ENCODE measurements at places on chromosomes 5 and 9. TPM values are rescaled to one million over a fixed set of nuclear protein-coding genes. Genes with fewer than 3 reads are reported as not detected.

DNA sequence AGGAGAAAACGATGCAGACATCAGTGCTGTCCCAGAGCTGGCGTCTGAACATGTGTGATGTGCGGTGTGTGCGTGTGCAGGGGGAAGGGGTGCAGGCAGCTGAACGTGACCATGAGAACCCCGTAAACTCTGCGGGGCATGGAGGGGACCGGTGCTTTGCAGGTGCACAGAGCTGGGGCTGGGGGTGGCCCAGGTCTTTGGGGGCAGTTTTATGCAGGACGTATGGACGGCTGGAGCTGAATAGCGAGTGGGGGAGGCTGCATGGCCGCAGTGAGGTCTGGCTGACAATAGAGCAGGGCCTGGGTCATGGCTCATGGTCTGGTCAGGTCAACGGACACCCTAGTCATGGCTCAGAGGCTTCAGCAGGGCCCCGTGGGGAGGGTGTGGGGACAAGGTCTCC lies 3.3 kb upstream of the EXOC3 start:
- no peak for DNase-seq

GRCh38 chr9:134294153-134295071 lies 31.8 kb upstream of the RXRA start:
- DNase-seq: peak; percentile 41

DNA sequence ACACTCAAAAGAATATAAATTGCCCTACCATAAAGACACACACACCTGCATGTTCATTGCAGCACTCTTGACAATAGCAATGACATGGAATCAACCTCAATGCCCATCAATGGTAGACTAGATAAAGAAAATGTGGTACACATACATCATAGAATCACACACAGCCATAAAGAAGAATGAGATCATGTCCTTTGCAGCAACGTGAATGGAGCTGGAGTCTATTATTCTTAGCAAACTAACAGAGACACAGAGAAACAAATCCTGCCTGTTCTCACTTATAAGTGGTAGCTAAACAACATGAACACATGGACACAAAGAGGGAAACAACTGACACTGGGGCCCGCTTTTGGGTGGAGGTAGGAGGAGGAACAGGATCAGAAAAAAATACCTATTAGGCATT lies 2062.2 kb upstream of the CDH6 start:
- no peak for DNase-seq

DNA sequence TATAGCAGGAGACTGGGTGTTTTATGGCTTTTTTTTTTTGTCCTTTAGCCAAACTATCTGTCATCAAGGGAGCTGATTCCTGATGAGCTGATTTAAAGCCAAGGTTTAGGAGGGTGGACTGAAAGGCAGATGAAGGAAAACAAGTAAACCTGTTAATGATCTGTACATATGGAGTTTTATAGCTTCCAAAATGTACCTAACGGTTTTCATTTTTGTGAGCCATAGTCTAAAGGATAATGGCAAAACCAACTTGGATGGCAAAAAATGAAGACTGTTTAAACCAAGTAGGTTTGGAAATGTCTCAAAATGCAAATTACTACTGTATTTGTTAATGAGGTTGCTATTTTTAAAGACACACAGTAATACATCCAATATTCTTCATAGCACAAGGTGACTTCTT lies 281.5 kb downstream of the YTHDC2 start:
- no peak for DNase-seq

DNA sequence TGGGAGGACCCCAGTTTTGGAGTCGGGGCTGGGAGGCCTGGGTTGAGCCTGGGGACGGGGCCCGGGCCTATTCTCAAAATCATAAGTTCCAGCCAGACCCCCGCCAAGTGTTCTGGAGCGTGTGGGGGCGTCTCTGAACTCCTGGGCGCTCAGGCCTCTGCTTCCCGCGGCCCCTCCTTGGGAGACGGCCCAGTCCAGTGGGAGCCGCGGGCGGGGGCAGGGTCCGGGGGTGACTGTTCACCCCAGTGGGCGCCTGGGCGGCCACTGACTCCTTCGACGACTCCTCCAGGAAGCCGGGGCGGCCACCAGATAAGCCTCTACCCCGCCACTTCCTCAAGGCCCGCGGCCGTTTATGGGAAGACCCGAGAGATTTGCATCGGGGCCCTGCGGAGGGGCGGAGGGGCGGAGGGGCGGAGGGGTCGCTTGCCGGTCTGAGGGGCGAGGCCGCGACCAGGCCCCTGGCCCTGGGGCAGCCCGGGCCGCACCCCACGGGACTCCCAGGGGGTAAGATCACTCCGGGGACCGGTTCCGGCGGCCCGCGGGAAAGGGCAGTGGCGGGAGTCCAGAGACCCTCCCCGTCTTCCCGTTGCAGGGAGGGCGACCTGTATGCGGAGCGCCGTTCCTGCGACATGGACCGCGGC lies 655 bp downstream of the TOR4A start:
- no peak for DNase-seq

GRCh38 chr5:148653291-148653835 lies 964 bp downstream of the HTR4 start:
- no peak for DNase-seq

GRCh38 chr9:108779551-108780325 lies 76.0 kb downstream of the ACTL7B start:
- DNase-seq: no peak

The GPSM1 gene
- total RNA-seq: 43.6 TPM

The CARD9 gene
- total RNA-seq: 2.1 TPM

- no peak for DNase-seq
Measured at GRCh38 chr9:135309763-135310125, 169.8 kb upstream of the PPP1R26 start.

DNA sequence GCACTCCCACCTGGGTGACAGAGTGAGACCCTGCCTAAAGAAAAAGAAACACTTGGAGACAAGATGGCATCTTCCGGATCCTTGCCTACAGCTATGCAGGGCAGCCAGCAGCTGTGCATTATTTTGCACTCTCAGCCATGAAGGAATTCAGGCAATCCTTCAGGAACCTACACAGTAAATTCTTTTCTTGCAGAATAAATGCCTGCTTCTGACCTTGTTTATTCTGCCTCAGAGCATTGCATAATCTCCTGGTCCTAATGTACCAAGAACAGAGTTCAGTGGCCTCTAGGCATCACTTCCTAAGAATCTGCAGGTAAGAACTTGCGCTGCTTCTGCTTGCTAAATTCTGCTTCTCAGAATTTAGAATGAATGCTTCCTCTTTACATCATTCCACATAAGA lies 16.8 kb downstream of the GLDC start:
- no peak for DNase-seq

DNA sequence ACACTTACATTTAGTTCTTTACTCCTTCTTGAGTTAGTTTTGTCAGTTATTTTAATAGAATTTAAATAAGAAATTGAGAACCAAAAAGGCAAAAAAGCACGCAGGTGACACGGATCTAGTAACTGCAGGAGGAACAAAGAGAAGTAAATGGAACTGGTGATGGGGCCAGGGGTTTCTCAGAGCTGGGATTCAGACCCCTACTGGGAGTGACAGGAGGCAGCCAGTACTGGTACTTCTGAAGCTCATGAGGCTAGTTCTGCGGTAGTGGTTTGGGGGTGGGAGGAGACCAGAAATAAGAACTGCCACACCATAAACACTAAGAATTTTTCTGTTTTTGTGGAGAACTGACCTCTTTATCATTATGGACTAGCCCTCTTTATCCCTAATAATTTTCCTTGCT lies 48.2 kb downstream of the OXCT1 start:
- DNase-seq: no peak
